Left ventricle myocardium superior (tissue), 1 donor: ENCODE measurements at places on chromosomes 7 and 10.

DNA sequence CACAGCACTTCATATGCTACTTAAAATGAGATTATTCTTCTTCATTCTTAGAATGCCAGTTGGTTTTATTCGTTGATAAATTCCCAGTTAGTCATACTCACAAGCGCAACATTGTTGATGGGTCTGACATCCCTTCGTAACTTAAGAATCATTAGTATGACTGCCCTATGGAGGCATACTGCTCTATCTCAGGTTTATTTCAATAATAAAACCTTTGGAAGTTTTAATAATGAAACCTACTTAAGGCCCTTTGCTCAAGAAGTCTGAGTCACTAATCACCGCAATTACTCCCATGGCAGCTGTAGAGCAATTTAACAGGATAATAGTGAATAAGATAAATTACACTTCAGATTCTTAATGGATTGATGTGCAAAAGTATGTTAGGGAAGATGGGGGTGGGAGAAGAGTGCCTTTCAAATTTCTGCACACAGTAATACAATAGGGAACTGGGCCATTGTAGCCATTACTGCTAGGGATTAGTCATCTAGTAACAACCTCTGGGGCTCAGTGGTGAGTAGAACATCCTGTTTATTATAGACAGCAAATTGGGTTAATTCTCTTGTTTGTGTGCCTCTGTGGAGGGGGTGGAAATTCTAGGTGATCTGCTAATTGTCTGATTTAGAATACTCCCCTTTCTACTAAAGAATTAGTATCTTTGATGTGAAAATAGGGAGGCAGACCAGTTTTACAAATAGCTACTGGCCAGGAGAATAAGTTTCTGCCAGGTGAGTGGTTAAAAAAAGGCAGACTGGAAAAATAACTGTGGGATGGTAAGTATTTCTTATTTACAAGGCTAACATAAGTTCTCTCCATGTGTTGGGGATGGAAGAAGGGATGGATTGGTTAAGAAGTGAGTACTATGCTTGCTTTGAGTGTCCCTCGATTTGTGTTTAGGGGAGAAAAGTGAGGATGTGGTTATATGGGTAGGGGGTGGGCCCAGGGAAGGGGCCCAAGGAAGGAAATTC is 74.5 kb upstream of the VKORC1L1 start:
- DNase-seq = no peak

DNA sequence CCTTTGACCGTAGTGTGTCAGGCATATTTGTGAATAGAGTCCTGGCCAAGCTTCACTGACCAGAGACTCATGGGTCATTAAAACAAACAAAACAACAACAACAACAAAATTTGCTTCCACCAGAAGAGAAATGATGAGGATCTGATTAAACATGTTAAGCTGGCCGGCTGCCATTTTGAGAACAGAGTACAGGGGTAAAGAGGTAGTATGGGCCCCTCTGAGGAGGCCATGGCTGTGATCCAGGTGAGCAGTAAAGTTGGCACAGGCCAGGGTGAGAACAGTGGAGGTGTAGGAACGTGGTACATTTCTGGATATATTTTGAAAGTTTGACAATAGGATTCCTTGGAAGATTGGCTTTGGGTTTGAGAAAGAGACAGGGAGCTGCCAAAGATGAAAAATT is 252.5 kb downstream of the TWIST1 start:
- no peak for DNase-seq

GRCh38 chr7:47514818-47515217 is 67.1 kb downstream of the TNS3 start:
- no peak for DNase-seq

GRCh38 chr10:32995751-32996150 is 37.7 kb upstream of the ITGB1 start:
- no peak for DNase-seq

DNA sequence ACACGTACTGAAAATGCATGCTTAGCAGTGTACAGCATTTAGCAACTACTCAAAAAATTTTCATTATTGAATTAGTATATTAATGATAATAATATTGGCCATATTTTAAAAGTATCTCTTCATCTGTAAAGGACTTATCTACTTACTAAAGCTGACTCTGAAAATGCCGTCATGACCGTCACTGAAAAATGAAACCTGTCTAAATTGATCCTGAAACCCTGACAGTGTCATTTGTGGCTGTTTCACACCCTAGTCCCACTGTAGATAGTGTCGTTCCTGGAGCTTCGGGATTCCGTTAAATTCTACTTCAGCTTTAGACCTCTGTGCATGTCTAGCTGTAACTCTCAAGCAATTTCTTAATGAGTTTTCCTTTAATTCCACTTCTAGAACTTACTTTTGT is 35.8 kb upstream of the EZH2 start:
- DNase-seq = no peak

DNA sequence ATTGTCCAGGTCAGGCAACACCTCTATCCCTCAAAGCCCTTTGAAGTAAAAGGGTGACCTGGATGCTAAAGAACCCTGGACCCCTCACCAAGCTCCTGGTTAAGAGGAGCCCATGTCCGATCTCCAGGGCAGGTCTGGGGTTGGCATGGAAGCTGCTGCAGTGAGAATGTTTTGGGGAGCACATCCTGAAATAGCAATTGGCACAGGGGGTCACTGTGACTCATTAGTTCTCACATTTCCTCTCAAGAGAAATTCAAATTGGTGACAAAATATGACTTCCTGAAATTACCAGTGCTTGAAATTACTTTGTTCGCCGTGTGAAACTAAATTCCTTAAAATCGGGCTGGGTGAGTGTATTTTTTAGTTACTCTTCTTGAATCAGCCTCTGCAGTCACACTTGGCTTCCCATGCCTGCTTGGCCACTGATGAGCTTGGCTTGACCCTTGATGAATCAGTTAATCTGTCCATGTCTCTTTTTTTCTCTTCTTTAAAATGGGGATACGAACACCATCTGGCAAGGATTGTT is 18.8 kb upstream of the ARHGAP22 start:
- no peak for DNase-seq

DNA sequence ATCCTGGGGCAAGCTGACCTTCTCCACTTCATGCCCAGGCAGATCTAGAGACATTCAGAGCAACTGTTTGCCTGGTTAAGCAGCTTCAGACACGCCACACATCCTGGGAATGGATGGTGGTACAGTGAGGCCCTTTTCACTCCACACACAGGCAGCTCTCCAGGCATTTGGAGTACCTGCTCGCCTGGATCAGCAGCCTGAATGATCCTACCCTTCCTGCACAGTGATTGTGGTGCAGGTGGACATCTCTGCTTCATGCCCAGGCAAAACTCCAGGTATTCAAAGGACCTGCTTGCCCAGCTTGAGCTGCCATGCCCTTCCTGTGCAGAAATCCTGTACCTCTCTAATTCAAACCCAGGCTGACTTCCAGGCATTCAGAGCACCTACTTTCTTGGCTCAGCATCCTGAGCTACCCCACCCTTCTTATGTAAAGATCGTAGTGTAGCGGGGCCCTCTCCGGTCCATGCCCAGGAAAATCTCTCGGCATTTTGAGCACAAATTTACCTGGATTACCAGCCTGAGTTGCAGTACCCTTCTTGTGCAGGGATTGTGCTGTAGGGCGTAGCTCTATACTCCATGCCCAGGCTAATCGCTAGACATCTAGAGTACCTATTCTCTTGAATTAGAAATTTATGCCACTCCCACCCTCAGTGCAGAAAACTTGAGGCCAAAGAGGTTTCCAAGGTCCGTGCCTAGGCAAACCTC is 972.8 kb downstream of the ANKRD7 start:
- no peak for DNase-seq

- no peak for DNase-seq
Measured at GRCh38 chr10:34526186-34526585, 288.9 kb downstream of the PARD3 start.

DNA sequence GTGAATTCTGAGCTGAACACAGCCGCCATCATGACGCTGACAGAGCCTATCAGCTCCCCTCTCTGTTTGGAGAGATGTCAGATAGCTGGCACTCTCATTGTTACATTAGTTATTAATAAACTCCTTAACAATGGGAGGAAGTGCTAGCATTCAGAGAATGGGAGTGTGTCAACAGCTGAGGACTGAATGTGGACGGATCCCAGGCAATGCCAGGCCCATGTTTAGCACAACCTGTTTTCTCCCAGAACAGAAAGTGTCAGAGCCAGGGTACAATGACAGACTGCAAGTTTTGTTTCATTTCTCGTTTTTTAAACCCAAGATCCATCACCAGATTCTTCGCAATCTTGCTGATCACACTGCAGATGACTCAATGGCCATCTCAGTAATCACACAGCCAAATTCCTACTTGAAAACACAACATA is 99.6 kb downstream of the PRPF18 start:
- peak; percentile 54 for DNase-seq

GRCh38 chr10:122051609-122052385 is 62.8 kb downstream of the TACC2 start:
- peak; percentile 58 for DNase-seq

GRCh38 chr7:4107839-4108238 is 574.3 kb upstream of the FOXK1 start:
- DNase-seq = no peak

- DNase-seq = peak; percentile 49
Measured at GRCh38 chr7:23687011-23687410, 7.0 kb downstream of the FAM221A start.

GRCh38 chr7:27191161-27191731 is 6.2 kb upstream of the HOXA11 start:
- no peak for DNase-seq

GRCh38 chr10:122098924-122099323 is 110.0 kb downstream of the TACC2 start:
- no peak for DNase-seq

DNA sequence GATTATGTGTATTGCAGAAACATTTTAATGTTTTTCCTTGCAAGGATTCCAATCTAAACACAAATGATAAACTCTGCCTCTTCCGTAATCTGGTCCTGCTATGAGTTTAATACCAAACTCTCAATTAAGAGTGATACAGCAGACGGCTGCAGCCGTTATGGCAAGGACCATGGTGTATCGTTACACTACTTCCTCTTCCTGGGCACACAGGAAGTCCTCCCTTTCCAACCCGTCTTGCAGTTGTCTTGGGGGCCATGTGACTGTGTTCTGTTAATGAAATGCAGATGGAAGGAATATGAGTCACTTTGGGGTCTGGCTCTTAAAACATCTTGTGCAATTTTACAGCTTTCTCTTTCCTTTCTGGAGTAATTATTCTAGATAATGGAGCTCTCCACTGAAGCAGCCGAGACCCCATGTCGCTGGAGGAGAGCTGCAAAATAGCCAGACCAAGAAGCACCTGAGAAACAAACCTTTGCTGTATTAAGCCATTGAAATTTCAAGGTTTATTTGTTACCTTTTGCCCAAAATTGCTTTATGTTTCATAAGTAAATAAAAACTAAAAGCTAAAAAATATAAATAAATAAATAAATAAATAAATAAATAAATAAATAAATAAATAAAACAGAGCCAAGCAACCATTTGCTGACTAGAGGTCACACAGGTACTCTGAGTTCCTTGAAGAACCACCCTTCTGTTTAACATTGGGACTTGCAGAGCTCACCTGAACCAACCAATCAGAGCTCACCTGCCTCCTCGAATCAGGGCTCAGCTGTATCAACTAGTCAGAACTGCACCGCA is 74.7 kb downstream of the FRMPD2 start:
- no peak for DNase-seq

DNA sequence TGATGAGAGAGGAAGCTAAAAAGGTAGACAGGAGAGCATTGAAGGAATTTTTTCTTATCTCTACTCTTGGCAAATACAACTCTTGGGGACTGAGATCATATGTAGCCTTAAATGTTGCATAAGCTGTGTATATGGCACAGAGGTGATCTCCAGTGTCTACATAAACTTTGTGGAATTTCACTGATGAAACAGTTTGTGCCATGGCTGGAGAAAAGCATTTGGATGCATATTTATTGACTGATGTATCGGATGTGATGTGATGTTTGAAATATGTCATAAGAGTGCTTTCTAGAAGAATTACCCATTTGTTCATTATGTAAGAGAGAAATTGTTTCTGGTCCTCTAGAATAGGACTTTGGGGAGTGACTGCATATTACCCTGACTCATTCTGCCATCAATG is 244.9 kb upstream of the LRRTM3 start:
- no peak for DNase-seq

- no peak for DNase-seq
Measured at GRCh38 chr7:25594728-25595127, 366.4 kb upstream of the NPVF start.

DNA sequence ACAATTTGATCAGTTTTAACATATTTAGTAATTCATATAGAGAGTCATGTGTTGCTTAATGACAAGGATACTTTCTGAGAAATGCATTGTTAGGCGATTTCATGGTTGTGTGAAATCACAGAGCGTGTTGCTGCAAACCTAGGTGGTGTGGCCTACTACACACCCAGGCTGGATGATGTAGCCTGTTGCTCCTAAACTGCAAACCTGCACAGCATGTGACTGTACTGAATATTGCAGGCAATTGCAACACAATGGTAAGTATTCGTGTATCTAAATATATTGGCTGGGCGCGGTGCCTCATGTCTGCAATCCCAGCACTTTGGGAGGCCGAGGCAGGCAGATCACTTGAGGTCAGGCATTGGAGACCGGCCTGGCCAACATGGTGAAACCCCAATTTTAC is 73.7 kb upstream of the BAIAP2L1 start:
- DNase-seq = no peak

DNA sequence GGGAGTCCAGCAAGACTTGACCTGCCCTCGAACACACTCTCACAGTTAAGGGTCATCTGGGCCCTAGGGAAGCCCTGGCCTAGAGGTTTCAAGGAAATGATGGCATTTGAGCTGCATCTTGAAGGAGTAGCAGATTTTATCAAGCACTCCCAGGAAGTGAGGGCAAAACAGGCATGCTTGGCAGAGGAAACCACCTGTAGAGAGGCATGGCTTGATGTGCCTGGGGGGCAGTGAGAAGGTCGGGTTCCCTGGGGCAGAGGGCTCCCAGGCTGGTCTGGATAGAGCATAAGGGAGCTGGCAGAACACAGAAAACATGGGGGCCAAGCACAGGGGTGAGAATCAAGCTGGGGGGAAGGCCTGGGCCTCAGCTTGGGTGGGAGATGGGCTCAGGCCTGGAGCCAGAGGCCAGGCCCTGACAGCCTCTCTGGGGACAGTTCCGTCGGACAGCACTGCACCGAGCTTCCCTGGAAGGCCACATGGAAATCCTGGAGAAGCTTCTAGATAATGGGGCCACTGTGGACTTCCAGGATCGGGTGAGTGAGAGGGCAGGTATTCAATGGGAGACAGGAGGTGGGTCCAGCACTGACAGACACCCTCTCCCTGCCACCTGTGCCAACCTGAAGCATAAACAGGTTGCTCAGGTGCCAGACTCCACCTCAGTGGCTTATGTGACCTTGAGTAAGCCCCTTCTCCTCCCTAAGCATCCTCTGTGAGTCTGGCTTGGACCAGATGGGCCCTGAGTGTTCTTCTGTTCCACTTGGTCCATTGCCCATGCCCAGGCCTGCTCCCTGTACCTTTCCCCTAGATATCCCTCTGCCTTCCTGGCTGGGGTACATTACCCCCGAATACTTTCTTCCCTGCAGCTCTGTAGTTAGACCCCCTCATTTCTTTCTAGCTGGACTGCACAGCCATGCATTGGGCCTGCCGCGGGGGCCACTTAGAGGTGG is 3.5 kb upstream of the HOGA1 start:
- no peak for DNase-seq

DNA sequence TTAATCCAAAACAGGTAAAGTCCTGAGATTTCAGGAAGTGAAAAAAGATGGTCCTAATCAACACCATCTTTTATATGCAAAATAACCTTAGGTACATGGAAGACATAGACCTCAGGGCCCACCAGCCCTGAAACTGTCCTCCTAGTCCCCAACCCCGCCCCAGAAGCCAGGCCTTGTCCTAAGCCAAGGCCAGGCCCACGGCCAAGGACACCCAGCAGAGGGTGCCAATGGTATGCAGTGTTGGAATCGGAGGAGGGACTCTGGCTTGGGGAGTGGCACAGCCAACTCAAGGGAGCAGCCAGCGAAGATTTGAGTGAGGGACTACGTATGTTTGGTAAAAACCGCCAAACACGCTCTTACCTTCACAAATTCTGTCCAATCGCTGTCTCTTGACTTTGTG is 96.7 kb downstream of the ZRANB1 start:
- DNase-seq = peak; percentile 82
